Gastrocnemius medialis (tissue), 4 donors: ENCODE measurements at places on chromosomes 1 and 21.

DNA sequence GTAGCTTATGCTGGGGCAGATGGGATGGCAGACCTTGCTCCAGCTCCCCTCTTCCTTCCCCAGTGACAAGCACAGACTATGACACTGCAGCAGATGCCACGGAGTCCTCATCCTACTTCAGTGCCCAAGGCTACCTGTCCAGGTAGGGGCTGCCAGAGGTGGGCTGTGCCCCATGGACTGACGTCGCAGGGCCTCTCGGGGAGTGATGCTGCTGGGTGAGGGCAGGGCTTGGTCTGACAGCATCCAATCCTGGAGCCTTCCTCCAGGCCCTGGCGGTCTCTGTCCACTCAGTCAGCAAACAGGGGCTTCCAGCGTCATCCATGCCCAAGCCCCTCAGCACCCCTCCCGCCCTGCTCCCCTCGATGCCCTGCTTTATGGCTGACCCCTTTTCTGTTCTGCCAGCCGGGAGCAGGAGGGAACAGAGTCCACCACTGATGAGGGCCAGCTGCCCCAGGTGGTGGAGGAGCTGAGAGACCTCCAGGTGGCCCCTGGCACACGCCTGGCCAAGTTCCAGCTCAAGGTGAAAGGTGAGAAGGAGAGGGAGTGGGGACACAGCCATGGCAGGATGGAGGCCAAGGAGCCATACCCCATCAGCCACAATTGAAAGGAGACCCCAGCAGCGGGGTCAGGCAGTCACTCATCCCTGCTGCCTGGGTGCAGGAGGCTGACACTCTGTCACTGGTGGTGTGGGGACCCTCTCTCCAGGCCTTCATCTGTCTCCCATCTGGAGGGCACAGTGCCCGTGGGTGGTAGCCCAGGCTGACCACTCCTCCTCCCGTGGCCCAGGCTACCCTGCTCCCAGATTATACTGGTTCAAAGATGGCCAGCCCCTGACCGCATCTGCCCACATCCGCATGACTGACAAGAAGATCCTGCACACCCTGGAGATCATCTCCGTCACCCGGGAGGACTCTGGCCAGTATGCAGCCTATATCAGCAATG, 73.6 kb downstream of the TRIM11 start:
- DNase-seq = peak; percentile 21

- no peak for DNase-seq
Measured at GRCh38 chr1:154703170-154703569, 95.2 kb upstream of the ADAR start.

GRCh38 chr21:26595971-26596370, 22.9 kb upstream of the CYYR1 start:
- DNase-seq = no peak

- no peak for DNase-seq
Measured at GRCh38 chr1:98019747-98020146, 98.9 kb upstream of the DPYD start.

GRCh38 chr1:99737016-99737415, 29.4 kb downstream of the FRRS1 start:
- DNase-seq = no peak

GRCh38 chr1:176919386-176920378, 244.8 kb downstream of the ASTN1 start:
- no peak for DNase-seq

GRCh38 chr1:188269956-188270355, 1441.2 kb downstream of the PLA2G4A start:
- no peak for DNase-seq

DNA sequence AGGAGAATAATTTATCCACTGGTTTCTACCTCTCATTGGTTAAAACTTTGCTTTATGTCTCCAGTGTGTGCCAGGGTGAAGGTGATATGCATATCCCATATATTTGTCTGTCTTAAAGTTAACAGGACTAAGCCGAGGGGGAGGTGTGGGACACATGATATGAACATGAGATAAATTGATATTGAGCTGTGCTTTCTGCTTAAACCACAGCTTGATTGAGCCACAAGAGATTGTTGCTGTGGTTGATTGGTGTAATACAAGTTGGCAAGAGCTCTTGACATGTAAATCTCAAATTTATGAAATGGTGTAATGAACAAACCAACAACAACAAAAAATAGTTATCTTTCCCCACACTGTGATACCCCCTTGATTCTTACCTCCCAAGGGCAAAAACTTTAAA, 1295.5 kb upstream of the NCAM2 start:
- no peak for DNase-seq

DNA sequence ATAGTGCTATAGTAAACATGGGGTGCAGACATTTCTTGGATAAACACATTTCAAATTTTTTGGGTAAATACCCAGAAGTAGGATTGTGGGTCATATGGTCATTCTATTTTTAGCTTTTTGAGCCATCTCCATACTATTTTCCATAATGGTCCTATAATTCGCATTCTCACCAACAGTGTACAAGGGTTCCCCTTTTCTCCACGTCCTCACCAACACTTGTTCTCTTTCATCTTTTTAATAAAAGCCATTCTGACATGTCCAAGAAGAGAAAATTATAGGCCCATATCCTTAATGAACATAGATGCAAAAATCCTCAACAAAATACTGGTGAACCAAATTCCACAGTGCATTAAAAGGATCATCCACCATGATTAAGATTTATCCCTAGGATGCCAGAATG, 8.9 kb downstream of the STUM start:
- DNase-seq = no peak

GRCh38 chr1:24311741-24312140, 7.4 kb upstream of the GRHL3 start:
- no peak for DNase-seq

- no peak for DNase-seq
Measured at GRCh38 chr1:150762552-150762951, 3.0 kb downstream of the CTSS start.

GRCh38 chr1:209630383-209631225, 21.6 kb downstream of the LAMB3 start:
- DNase-seq = no peak

DNA sequence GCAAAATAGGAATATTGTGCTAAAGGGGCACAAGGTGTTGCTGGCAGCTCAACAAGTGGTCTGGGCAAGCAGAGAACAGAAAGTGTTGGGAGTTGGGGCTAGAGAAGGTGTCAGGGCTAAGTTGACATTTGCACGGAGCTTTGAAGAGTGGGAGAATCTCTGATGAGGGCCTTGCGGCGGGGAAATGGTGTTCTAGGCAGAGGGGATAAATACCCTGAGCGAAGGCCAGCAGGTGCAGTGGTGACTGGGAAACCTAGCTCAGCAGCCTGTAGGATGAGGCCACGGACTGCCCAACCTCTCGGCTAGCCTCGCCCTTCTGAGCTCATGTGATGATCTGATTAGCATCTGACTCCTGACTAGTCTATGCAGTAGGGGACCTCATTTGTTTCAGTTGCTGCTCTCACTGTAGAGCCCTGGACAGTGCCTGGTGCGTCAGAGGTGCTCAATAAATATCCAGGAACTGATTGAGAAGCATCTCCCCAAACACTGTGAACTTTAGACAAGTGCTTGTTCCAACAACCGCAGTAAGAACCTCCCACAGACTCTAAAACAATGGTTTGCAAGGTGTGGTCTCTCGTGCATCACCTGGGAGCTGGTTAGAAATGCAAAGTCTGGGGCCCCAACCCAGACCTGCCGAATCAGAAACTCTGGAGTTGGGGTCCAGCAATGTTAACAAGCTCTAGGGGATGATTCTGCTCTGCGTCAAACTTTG, 1.0 kb upstream of the FOXO6 start:
- no peak for DNase-seq

GRCh38 chr1:89523572-89524368, 859 bp upstream of the LRRC8B start:
- peak; percentile 24 for DNase-seq
